Panc1 (cell line): ENCODE measurements at places on chromosomes 13 and 19.

GRCh38 chr13:71661921-71662320 lies 205.1 kb downstream of the DACH1 start:
- DNase-seq = no peak

DNA sequence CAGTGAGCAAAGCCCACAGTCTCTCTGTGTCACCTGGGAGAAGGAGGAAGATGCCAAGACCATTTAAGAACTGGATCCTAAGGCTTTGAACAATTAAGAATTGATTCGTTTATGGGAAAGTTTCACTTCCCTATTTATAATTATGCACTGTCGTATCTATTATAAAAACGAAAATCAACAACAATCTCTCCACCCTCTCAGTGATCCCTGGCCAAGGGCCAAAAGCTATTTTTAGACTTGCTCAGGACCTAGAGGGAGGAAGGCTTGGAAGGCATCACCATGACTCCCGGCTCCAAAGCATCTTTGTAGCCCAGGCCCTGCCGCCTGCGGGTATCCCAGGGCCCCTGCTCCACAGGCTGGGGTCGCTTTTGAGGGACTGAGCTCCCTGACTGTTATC lies 1.3 kb downstream of the RHPN2 start:
- no peak for DNase-seq

GRCh38 chr19:41811036-41811435 lies 14.6 kb downstream of the CEACAM3 start:
- DNase-seq = no peak

GRCh38 chr13:76939215-76939614 lies 9.1 kb upstream of the ACOD1 start:
- no peak for DNase-seq

DNA sequence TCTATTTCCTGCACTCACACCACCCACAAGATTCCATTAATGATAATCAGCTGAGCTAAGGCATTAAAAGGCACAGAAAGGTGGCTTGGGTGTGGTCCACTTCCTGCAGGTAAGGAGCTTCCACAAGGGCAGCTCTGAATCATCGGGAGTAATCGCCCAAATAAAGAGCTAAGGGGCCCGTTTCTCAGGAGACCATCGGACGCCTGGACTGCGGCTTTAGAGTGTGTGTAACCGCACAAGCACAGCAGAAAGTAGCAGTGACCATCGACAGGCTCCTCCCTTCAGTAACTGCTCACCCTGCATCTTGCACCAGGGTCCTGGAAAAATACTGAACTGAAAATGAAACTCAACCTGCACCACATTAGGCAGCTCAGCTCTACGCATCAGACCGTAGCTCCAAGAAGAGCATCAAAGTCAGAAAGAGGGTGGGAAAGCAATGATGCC lies 6.0 kb downstream of the STK24 start:
- no peak for DNase-seq
